ENCODE measurements at places on chromosomes 12 and 14.

GRCh38 chr14:20350860-20351259, 7.4 kb downstream of the PARP2 start:
- DNase-seq, result no peak

DNA sequence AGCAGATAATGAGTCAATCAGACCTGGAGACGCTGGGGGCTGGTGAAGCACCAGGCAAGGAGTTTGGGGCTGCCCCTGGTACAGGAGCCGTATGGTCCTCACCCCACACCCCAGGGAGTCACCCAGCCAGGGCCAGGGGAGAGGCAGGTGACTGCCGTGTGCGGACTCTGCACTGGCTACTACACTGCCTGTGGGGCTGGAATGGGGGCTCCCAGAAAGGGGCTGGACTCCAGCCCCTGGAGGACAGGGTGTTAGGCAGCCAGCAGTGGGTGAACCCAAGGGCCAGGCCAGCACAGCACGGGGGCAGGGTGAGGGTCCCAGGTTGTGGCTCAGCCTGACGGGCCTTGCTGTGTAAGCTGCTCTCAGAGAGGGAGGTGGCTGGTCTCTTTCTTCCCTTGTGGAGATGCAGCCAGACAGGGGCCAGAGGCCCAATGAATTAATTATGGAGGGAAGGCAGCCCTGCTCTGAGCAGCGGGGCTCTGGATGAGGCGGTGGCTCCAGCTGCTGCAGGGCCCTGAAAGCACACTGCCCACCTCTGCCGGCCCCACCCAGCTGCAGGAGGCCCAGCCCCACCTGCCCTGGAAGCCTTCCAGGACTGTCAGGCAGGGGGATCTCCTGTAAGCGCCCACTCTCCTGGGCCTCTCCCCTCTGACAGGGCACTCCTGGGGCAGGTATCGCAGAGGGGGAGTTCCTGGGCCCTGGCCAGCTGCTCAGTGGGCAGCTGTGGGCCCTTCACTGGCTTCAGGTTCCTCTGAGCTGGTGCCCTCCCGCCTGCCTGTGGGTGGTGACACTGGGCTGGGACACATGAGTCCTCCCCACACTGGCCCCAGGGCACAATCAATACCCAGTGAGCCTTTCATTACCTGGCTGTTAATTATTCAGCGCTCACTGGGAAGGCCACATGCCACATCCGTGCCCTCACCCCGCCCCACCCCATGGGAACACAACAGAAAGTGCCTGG, 142.5 kb upstream of the C14orf180 start:
- no peak for DNase-seq

DNA sequence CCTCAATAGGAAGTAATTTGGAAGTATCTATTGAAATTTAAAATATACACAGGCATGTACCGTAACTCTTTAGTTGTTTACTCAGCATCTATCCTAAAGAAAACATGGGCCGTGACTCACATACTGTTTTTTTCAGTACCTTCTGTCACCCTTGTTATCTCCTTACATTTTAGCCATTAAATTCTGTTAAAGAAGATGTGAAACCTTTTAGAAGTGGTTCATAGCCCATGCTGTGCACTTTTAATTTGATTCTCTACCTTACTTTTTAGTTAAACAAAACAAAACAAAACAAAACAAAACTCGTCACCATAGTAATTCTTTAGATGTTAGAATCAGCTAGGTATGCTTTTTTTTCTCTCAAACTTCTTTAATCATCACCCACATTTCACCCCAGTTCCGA, 494.4 kb upstream of the RGS6 start:
- no peak for DNase-seq

GRCh38 chr12:8226355-8226754, 1.1 kb downstream of the FAM90A1 start:
- DNase-seq, result no peak

GRCh38 chr12:24937553-24938244, 11.2 kb downstream of the BCAT1 start:
- DNase-seq, result no peak

GRCh38 chr12:94571556-94571955, 78.8 kb downstream of the TMCC3 start:
- DNase-seq, result peak; percentile 67

GRCh38 chr12:119169150-119169549, 9.6 kb upstream of the HSPB8 start:
- DNase-seq, result no peak

DNA sequence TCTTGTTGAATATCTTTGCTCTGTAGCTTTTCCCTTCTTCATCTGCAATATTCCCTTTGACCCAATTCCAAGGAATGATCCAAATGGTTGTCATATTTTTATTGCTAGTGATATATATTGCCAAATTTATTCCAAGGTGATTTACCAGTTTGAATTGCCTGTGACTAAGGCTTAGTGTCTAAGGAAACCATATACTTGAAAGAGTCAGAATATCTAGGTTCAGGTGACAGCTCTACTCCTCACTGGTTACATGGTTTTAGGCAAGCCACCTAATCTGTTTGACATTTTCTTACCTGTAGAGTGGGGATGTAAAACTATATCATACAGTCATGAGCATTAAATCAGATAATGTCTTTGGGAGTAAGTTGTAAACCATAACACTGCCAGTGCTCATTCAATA, 473.8 kb downstream of the NPAS3 start:
- DNase-seq, result no peak

DNA sequence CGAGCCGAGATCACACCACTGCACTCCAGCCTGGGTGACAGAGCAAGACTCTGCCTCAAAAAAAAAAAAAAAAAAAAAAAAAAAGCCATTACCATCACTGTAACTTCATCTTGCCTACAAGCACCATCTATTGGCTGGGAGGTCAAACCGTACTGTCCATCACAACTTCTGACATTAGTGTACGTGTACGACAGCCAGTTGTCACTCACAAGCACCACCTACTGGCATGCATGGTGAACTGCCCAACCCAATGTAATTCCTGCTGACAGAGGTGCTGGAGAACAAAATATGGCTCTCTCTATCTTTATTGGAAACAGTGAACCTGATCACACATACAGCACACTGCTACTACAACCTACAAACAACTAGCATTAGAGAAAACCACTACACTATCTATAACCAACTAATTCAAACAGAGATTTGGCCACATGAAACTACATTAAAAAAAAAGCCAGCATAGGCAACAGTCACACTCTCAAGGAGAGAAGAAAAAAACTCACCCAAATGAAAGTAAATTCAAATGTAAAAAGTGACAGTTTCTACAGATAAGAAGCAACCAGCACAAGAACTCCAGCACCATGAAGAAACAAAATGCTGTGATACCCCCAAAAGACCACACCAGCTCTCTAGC, 82.3 kb downstream of the PUS7L start:
- DNase-seq, result no peak

DNA sequence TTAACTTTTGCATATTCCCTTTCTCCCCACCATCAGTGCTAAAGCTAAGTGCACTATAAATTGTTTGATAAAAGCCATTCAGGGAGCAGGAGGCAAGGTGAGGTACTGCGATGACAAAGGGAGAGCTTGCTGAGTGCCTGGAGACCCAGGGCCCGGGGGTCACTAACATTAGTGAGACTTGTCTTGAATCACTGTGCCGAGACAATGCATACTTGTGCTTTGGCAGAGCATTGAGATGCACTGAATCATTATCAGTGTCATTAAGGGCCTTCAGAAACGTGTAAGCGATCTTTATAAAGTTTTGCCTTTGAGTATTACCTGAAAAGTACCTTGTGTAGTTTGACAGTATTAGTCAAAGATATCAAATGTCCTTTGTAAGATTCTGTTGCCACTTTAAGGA, 447.5 kb downstream of the PCNX1 start:
- no peak for DNase-seq

- DNase-seq, result no peak
These were observed 386 bp downstream of the LIN52 start for GRCh38 chr14:74085047-74085637.

DNA sequence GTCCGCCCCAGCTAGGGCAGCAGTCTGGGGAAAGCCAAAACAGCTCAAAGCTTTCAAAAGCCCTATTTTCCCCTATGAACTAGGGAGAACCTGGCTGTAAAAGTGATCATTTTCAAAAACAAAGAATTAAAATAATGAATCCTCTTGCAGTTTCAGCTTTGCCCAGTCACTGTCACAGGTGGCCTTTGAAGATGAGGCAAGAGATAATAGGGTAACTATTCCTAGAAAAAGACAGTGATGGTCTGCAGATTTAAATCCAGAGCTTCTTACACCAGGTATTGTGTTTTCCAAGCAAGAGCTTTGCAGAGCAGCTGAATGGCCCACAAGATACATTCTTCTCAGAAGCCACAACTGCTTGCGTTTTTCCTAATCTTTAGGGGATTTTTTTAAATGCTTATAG, 80.2 kb upstream of the NUDT4 start:
- DNase-seq, result no peak

All from left renal pelvis (tissue), 4 donors.